ENCODE measurements at places on chromosomes 1 and 21.
A peak's percentile ranks its signal among the peaks of the same experiment; 100 is the strongest.

DNA sequence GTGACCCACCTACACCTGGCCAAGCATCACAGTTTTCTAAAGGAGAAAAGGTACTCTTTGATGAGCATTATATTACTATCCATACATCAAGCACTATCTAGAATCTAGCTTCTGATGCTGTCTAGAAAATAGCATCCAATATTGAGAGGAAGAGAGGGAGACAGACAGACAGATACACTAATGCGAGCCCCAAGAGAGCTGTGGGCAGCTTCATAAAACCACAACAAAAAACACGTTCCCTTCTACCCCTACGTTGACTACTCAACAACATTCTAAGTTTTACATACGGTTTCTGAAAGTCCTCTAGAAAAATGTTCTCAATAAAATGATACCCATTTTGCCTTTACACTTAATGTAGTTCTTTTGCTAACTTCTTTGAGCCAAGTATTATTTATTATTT, 221.8 kb downstream of the SLC45A1 start:
- no peak for DNase-seq

DNA sequence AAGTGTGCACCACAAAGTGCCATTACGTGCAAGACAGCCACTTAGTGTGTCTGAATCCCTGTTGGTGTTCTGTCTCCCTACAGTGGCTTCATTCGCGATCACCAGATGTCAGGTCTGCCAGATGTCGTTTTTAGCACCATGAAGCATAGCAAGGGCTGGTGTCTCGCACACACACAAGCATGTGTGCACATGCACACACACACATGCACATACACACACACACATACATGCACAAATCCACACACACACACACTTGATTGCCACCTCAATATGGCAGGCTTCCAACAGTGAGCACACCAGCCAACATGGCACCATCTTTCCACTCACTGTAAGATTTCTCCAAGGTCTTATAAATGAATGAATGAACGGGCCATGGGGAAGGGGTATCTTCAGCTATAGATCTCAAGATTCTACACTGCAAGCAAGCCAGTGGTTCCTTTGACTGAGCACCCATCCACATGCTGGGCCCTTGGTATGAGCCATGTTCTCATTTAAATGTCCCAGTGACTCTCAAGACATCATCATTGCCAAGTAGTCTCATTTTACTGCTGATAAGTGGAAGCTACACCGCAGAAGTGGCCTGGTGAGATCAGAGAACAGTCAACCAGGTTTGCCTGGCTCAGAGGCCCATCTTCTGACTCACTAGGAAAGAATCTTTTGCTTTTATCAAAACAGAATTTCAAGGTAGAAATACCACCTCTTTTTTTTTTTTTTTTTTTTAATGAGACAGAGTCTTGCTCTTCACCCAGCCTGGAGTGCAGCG, 84.9 kb downstream of the SIM2 start:
- DNase-seq, result no peak

DNA sequence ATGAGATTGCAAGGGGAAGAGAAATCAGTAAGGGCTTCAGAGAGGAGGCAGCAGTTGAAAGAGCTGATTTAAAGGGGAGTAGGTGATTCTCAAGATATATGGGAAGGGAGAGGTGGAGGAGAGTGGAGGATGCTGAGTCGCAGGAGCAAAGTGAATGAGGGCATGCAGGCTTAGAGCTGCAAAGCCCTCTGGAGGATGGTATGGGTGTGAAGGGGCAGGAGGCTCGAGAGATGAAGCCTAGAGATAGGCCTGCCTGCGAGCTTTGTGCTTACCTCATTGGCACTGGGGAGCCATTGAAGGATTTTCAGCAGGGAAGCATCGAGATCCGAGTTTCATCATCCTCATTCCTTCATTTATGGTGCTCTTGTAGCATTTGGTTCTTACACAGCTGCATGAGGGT, 15.8 kb upstream of the SH2D2A start:
- DNase-seq, result no peak

DNA sequence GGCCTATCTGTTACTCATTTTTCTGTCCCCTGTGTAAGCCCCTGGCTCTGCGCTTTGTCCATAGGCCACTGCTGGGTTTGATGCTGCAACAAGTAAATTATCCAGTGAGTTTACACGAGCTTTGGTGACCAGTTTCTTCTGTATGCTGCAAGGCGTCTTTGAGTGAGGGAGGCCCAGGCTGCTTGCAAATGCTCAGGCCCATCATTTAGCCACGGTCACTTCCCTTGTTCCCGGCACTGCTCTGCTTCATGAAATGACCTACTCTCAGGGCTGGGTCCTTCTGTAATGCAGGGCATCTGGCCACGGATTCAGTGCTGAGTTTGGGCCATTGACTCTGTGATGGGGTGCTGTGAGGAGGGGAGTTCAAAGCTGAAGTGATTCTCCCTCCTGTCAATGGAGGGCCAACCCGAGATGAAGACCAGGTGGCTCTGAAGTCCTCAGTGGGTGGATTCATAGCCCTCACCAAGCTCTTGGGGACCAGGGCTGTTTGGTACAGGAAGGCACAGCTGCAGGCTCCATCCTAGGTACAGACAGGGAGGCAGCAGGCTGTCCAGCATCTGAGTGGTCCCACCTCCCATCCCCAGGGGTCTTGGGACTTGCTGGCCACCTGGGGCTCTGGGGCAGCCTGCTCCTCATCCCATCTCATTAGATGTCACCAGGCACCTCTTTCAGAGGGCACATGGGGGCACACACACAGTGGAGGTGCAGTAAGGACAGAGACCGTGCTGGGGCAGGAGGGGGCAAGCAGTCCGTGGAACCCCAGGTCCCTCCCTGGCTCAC, 21.7 kb downstream of the LHX4 start:
- DNase-seq, result no peak

GRCh38 chr1:109269981-109270622, 12.8 kb downstream of the PSRC1 start:
- no peak for DNase-seq

GRCh38 chr1:159177272-159177907, 6.0 kb downstream of the CADM3 start:
- DNase-seq, result peak; percentile 55

DNA sequence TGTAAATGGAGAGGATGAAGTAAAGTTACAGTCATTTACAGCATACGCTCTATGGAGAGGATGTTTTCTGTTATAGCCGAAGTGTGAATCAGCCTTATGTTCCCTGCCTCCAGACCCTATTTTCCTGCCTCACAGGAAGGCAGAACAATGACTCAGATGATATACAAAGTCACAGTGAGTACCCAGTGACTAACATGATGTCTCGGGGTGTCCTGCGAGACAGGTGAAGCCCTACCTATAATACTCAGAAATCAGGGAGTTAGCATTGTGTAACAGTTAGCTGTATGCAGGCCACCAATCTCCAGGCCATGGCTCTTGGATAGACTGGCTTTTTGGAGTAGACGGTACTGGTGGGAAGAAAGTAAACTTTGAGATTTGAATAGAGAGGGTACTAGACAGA, 55.6 kb upstream of the FBXO28 start:
- no peak for DNase-seq

- peak; percentile 91 for DNase-seq
Observed at GRCh38 chr21:44878053-44878982, 4.8 kb upstream of the PTTG1IP start.

GRCh38 chr1:213914392-213914791, 73.4 kb upstream of the PROX1 start:
- no peak for DNase-seq

DNA sequence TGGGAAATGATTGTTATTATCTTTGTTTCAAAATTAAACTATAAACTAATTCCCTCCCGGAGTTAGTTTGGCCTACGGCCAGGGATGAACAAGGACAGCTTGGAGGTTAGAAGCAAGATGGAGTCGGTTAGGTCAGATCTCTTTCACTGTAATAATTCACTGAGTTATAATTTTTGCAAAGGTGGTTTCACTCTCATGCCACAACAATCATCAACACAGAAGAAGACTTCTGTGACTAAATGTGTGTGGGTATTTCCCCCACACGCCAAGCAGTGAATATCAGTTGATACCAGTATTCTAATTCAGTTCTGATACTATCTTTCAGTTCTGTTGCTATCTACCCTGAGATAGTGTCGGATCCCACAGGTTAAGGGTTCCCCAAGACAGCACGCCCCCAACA, 215.1 kb downstream of the S1PR1 start:
- no peak for DNase-seq

GRCh38 chr1:97088391-97088790, 366.8 kb downstream of the PTBP2 start:
- no peak for DNase-seq

DNA sequence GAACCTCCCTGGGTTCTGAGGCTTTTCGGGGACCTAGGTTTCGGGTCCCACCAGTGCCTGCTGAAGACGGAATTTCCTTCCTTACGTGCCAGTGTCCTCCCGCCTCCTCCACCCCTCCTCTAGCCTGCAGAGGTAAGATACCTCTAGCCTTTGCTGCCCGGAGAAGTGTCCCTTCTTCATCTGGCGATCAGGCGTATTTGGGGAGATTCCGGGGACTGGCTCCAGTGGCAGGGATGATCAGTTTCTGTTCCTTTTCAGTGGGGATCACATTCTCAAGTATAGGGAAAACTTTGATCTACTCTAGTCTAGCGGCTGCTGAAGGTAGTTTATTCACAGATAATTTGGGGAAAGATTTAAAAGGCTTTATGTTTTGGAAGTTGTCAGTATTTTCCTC, 674 bp downstream of the CEP350 start:
- peak; percentile 86 for DNase-seq

DNA sequence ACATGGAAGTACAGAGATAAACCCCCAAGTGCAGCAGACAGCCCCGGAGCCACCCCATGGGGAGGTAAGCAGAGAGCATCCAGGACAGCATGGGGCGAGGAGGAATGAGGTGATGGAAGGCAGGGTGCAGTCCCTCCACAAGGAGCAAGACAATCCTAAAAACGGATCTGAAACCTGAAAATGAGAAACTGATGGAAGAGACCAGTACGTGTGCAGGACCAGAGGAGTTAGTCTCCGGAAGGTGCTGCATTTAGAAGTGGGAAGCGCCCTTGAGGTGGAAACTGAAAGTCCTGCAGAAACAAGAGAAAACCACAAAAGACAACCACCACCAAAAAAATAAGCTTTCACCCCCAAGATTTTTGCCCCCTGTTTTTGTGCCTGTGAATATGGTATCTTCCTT, 17.4 kb upstream of the DDOST start:
- no peak for DNase-seq

- peak; percentile 95 for DNase-seq
Observed at GRCh38 chr1:202692959-202693555, 17.2 kb downstream of the SYT2 start.

DNA sequence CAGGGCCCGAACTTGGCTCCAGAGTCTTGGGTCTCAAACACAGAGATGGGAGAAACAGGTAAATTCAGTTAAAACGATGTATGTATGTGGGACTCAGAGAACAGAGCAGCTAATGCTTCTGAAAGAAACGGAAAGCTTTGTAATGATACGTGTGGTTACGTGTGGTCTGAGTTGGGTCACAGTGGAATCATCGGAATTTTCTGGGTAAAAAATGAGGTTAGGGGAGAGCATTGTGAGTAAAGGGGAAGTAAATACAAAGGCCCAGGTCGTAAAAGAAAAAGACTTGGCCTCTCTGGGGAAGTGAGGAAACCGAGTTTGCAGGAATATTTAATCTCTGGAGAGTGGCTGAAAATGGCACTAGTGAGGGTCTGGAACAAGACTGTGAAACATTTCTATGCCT, 8.3 kb downstream of the NHLH2 start:
- DNase-seq, result peak; percentile 80

GRCh38 chr1:231557898-231558707, 29.6 kb downstream of the TSNAX start:
- DNase-seq, result no peak

GRCh38 chr1:80925130-80925805, 875.5 kb upstream of the ADGRL2 start:
- peak; percentile 73 for DNase-seq

DNA sequence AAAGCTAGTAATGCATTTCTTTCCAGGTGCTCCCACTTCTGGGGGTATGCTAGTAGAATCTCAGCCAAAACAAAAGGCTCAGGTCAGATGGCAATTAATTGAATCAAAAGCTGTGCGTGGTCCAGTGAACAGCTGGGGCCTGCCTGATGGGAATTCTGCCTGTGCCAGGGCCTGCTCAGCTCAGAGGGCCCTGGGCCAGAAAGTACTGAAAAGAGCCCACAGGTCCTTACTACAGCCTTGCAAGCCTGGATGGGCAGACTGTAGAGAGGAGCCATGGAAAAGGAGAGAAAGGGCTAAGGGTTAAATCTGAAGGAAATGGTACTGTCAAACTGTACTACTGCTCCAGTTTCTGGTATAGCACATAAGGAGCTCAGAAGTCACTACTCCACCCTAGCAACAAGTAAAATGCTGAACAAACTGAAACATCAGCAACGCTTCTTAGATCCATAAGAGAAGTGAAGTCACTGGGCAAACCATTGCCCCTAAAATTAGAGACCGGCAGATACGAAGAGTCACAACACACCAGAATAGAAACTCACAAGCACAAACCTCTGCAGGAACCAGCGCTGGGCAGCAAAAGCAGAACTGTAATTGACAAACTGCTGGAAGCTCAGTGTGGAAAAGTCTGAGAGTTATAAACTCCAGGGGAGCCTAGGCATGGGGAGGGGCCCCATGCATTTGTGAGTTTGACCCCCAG, 121.1 kb upstream of the SYT6 start:
- DNase-seq, result peak; percentile 52

DNA sequence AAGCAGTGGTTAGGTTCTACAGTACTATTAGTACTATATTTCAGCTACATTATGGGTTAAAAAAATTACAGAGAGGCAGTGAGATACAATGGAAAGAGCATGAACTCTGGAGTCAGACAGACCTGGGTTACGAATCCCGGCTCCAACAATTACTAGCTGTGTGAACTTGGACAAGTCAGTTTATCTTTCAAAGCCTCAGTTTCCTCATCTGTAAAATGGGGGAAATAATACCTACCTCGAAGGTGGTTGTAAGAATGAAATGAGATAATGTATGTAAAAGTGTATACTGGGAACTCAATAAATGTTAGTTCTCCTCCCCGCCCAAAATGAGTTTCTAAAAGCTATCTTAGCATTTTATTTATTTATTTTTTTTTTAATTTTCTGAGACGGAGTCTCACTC, 59.5 kb downstream of the PRPF38A start:
- no peak for DNase-seq

GRCh38 chr1:8925406-8925805, 20.3 kb upstream of the CA6 start:
- peak; percentile 70 for DNase-seq

DNA sequence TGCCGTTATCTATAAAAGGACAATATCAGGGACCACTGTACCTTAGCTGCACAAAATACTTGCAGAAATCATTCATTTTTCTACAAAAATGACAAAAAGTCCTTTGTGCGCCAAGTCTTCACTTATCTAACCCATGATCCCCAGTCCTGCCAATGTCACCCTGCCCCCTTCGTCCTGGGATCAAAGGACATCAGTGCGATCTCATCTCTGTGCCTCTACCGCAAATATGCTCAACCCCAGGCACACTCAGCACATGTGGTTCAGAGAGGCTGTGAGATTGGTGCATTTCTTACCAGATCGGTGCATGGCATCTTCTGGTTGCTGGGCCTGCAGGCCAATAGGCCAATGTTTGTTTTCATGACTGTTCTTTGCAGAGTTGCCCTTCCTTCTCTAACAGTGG, 72.8 kb downstream of the NFASC start:
- DNase-seq, result no peak

GRCh38 chr1:204987689-204988088, 55.3 kb upstream of the CNTN2 start:
- DNase-seq, result no peak

All from suppressor macrophage treated with lipopolysaccharide for 1 hour (primary cell).